ENCODE measurements at places on chromosomes 3 and 15. TPM values are rescaled to one million over a fixed set of nuclear protein-coding genes. Genes with fewer than 3 reads are reported as not detected.

Gene ADCY5
- 6.1 TPM for total RNA-seq

Gene TMEM43
- total RNA-seq, result 36.7 TPM

Gene RAB6B
- 12.3 TPM for total RNA-seq

GRCh38 chr3:162538491-162538890 lies 1041.9 kb downstream of the OTOL1 start:
- no peak for DNase-seq

DNA sequence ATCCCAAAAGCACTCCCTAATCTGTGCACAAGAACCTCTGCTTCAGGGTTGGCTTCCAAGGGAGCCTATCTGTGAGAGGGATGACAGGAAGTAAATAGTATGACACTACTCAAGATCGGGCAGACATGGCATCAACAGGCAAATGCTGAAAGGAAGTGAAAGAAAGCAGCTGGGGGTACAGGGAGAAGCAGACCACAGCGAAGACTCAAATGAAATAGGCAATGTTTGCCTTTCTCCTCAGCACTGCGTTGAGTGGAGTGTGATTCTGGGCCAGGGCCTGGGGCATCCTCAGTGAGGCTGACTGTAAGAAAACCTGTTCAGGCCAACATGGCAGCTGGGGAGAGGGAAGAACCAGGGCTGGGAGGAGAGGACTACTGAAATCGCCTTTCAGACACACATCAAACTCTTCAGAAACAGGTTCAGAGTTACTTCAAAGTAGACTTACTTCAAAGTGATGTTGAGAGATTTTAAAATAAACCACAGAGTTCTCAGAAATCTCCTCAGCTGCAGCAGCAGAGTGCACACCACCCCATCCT lies 96.6 kb downstream of the SLC9A9 start:
- DNase-seq, result no peak

- no peak for DNase-seq
Observed at GRCh38 chr3:158668506-158668905, 3.9 kb downstream of the LXN start.

All from H9 (cell line).